Activated naive CD8-positive, alpha-beta T cell treated with anti-CD3 and anti-CD28 coated beads for 36 hours (primary cell): ENCODE measurements at places on chromosomes 4 and X. TPM values are rescaled to one million over a fixed set of nuclear protein-coding genes. Genes with fewer than 3 reads are reported as not detected.

FRYL gene
- 54.0 TPM for total RNA-seq

SORBS2 gene
- total RNA-seq, result not detected

MAPK10 gene
- 0.29 TPM for total RNA-seq

SOWAHD gene
- total RNA-seq, result 0.14 TPM

NPNT gene
- not detected for total RNA-seq

SH2D1A gene
- 67.6 TPM for total RNA-seq
